Fibroblast of skin of left quadriceps (primary cell): ENCODE measurements at places on chromosomes 1 and 21.

- DNase-seq, result no peak
These were observed 798 bp downstream of the PMF1 start for GRCh38 chr1:156213644-156213966.

GRCh38 chr1:63917571-63918417, 144.0 kb downstream of the ROR1 start:
- no peak for DNase-seq

DNA sequence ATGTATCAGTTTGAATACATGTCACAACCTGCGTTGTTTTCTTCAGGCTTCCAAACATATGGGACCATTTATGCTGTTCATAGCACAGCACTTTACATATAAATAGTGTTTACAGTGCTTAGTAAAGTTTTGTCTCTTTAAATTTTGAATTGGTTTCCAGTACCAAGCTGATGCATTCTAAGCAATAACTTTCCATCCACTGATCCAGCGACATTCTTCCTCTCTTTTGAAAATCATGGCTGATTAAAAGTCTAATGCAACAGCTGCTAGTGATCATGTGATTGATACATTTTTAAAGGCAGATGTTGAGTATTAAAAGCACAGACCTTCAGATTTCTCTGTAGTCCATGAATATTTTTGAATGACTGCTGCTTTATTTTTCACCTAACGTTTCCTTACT, 154.9 kb downstream of the PTPRC start:
- no peak for DNase-seq

- DNase-seq, result no peak
These were observed 10.7 kb downstream of the C1orf146 start for GRCh38 chr1:92228401-92228800.

GRCh38 chr1:61247051-61247825, 164.9 kb downstream of the NFIA start:
- no peak for DNase-seq

DNA sequence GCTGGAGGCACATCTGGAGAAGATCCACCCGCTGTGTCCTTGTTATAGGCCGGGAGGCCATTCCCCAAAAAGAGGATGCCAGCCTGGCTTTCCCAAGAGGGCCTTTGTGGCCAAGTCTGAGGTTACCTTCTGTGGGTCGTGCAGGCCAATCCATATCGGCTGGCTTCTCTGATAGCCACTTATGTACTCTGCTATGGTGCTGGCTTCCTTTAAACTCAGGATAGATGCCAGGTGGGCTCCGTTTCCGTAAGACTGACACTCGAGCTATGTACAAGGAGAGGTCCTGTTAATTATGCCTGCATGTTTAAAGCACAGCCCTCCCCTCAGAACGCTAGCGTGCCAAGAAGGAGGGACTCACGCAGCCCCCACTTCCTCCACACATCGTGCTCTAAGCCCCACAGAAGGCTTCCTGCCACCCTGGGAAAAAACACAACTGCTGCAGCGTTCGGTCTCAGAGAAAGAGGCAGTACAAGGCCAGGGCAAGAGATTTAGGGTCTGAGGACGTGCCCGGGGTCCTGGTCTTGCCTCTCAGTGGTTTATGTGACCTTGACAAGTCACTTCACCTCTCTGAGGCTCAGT, 11.6 kb downstream of the REG4 start:
- no peak for DNase-seq

GRCh38 chr1:25581764-25582163, 34.8 kb upstream of the MAN1C1 start:
- no peak for DNase-seq

DNA sequence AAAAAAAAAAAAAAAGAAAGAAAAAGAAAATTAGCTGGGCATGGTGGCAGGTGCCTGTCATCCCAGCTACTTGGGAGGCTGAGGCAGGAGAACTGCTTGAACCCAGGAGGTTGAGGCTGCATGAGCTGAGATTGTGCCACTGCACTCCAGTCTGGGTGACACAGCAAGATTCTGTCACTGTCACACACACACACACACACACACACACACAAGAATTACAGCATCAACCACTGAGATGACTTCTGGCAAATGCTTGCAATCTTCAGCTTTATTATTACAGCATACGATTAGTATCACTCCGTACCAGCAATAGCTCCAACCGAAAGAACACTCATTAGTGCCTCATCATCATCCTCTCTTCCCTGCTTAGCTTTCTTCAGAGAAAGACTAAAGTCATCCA, 4.6 kb downstream of the ORC1 start:
- DNase-seq, result no peak

GRCh38 chr1:107940701-107941100, 24.3 kb downstream of the VAV3 start:
- DNase-seq, result no peak

- no peak for DNase-seq
These were observed 491.0 kb downstream of the MATN1 start for GRCh38 chr1:30232288-30232899.

DNA sequence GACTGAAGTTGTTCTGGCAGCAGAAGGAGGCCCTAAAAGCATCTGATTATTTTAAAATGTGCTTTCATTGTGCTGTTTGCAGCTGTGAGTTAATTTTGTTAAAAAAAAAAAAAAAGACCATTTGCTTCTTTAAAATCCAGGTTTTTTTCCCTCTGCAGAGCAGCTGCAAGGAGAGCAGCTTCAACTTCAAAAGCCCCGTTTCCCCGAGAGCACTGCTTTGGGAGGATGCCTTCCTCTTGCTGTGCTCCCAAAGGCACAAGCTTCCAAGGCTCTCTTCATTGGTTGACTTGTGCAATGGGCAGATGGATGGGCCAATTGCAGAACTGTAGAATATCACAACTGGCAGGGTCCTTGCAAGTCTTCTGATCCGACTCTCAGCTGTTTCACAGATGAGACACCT, 459.2 kb upstream of the PKN2 start:
- no peak for DNase-seq

GRCh38 chr1:244049162-244050013, 1.7 kb upstream of the ZBTB18 start:
- DNase-seq, result no peak

GRCh38 chr1:55861676-55862340, 646.6 kb upstream of the USP24 start:
- DNase-seq, result no peak

GRCh38 chr1:21906173-21907078, 30.7 kb downstream of the HSPG2 start:
- no peak for DNase-seq

DNA sequence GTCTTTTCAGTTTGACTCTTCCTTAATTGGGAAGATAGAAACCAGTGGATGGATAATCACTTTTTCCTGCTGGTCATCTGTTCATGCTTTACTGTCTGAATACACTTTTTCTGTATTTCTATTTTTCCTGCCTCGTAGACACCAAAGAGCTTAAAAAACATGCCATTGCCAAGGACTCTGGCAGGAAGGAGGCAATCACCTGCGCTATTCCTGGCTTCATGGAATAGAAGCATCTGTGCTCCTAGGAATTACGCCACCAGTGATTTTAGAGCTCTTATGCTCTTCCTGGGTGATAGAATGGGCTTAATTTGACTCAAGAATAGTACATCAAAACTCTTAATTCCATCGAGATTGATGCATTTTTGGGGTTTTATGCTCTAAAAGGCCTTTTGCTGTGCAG, 15.7 kb downstream of the OR2B11 start:
- no peak for DNase-seq

DNA sequence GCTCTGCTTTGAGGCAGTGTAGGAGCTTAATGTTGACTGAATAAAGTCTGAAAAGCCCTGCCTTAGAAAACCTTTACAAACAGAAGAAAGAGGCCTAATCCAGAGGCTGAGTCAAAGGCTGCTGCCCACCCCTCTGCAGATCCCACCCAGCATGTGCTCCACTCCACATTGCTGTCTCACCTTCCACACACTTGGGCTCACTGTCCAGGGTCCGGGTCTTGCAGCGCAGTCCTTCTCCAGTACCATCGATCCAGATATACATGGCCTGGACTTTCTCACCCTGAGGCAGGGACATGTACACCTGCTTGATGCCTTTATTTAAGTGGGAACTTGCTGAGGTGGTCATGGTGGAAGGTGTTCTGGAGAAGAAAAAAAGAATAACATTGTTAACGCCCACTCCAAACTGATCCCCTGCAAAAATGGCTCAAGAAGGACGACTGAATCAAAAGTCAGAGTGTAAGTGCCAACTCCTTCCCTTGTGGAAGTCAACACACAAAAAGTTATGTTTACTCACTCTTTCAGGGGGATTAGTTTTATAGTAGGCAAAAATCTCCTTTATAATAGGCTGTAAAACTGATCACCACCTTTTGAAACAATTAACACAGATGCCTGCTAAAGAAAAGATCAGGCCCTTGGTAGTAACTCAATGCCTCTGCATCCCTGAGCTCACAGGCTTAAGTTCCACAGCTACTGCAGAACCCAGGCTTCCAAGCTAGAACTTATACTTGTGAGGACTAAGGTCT, 3.0 kb downstream of the GLUL start:
- DNase-seq, result no peak
